Esophagus (tissue), 2 donors: ENCODE measurements at places on chromosomes 6 and 20. TPM values are rescaled to one million over a fixed set of nuclear protein-coding genes. Genes with fewer than 3 reads are reported as not detected.

Gene RAET1E
- 72.5 TPM for polyA plus RNA-seq

Gene HNF4A
- polyA plus RNA-seq = 0.02 TPM

Gene IL20RA
- 4.6 TPM for polyA plus RNA-seq

Gene GRM1
- 0.01 TPM for polyA plus RNA-seq

Gene FKBP1C
- polyA plus RNA-seq = 1.5 TPM

Gene GHRH
- not detected for polyA plus RNA-seq

Gene AVP
- polyA plus RNA-seq = not detected

Gene RUNX2
- 0.75 TPM for polyA plus RNA-seq

Gene DLL1
- polyA plus RNA-seq = 15.6 TPM

Gene LAMA4
- polyA plus RNA-seq = 10.9 TPM

Gene DDX27
- 27.0 TPM for polyA plus RNA-seq

Gene NFATC2
- 0.90 TPM for polyA plus RNA-seq

Gene APOBEC2
- polyA plus RNA-seq = not detected

Gene HLA-G
- 0.12 TPM for polyA plus RNA-seq

Gene SEC63
- 23.0 TPM for polyA plus RNA-seq

Gene OR10C1
- polyA plus RNA-seq = not detected

Gene MAPK13
- polyA plus RNA-seq = 53.3 TPM

Gene VNN1
- polyA plus RNA-seq = 0.28 TPM

Gene KCNK5
- 2.5 TPM for polyA plus RNA-seq

Gene CFB
- 19.6 TPM for polyA plus RNA-seq

Gene HLA-DRA
- polyA plus RNA-seq = 132 TPM

Gene KIAA1755
- 1.7 TPM for polyA plus RNA-seq

Gene CST8
- polyA plus RNA-seq = not detected

Gene MAS1
- polyA plus RNA-seq = not detected

Gene MACROD2
- polyA plus RNA-seq = 1.9 TPM

Gene NOP56
- 175 TPM for polyA plus RNA-seq
